ENCODE measurements at places on chromosomes 11 and 22.

DNA sequence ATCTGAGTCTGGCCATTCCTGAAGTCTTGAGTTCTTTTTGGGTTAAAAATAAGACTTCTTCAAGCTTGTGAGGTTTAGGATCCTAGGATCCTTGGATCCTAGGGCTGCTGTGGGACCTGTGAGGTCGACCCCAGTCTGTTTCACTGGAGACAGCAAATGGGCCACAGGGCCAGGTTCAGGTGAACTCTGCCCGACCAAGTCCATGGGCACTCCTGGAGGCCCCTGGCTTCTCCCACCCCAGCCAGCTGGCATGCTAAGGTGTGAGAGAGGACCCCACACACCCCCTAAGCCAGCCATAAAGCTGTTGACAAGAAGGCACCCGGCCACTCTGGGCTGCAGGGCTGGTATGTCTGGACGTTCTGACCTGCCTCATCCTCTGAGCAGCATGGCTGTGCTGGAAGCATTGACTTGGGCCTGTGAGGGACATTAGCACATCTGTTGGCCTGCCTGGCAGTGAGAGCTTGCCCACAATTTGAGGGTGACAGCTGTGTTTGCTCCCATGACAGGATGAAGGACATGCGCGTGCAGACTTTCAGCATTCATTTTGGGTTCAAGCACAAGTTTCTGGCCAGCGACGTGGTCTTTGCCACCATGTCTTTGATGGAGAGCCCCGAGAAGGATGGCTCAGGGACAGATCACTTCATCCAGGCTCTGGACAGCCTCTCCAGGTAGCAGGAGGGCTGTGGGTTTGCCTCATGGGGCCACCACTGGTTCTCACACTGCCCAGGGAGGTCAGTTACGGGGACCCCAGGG is 16.0 kb downstream of the CLDN5 start:
- DNase-seq = no peak

DNA sequence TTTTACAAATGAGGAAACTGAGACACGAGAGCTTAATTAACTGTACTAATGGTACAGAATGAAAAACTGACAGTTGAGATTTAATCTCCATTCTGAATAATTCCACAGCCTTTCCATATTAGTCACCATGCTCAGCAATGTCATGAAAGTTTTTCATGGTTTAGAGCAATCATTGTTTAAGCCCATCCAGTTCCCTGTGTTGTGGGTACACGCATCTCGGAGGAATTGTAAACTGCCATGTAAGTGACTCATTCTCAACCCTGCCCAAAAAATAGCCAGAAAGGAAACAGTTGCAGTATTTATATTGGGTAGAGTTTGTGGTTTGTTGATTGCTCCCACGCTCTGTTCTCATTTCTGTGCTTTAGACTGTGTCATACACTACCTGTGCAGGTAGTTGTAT is 1790.8 kb downstream of the LRRC4C start:
- no peak for DNase-seq

DNA sequence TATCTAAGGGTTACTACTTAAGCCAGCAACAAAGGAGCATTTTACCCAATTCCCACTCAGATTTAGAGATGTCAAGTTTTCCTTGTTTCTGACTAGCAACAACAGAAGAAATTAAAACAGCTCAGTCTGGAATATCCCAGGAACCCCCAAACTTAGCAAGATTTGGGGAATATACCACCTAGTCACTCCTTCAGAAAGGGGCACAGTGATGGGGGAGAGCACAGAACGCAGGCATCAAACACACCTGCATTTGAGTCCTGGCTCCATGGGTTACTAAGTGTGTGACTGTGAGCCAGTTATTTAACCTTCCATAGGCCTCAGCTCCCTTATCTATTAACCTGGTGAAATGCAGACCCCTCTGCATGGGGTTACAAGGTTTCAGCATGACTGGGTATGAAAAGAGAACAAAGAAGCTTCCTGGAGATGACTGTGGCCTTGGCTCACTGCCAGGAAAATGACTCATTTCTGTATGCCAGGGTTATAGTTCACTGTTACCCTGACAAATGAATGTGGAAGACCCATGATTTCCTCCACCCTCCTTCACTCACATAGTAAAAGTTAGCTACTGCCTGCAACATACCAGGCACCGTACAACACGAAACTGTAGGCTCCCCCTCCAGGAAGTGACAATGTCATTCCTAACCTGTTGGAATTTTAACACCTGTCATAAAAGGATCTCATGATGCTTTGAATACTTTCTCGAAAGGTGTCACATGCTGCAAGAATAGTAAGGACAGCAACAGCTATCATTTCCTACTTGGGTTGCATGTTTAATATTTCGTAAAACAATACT is 79.6 kb downstream of the ME3 start:
- peak; percentile 93 for DNase-seq

DNA sequence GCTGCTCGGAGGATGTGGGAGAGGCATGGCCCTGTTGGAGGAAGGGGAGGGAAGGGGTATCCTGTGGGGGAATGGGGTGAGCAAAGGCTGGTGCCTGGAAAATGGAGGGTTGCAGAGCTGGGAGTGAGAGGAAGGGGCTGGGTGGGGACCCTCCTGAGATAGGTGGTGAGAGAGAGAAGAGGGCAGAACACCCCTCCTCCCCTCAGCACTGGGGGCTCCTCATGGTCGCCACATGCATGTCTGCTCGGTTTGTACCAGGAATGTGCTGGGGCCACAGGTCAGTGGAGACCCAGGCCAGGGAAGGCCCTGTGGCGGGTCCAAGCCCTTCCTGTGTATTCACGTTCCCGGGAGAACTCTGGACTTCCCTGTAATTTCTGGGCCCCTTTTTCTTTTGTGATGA is 27.8 kb upstream of the ACR start:
- no peak for DNase-seq

- no peak for DNase-seq
These were observed 102.4 kb upstream of the B3GAT1 start for GRCh38 chr11:134514354-134514951.

DNA sequence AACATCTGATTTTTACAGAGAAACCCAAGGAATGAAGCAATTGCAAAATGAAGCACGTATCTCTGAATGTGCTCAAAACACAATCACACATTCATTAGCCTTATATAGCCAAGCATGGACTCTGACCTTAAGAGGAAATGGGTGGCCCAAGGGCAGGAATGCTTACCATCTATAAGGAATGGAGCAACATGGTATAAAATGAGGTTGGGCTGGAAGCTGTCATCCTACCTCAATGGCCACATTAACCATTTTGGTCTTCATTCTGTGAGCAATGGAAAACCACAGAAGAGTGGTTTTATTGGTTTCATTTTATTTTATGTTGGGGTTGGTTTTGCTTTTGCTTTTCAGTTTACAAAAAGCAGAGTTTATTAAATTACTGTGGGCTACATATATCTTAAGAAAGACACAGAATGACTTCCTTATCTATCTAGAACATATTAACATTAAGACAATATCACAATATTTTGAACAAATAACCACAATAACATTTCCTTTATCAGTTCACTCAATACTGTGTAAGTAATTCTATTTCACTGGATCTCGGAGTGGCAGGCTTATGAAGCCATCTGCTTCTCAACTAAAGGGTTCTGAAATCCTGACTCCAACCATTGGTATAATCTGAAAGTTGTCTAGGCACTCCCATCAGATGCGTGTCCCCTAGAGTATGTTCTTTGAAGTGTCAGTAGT is 10.8 kb upstream of the MS4A13 start:
- no peak for DNase-seq

DNA sequence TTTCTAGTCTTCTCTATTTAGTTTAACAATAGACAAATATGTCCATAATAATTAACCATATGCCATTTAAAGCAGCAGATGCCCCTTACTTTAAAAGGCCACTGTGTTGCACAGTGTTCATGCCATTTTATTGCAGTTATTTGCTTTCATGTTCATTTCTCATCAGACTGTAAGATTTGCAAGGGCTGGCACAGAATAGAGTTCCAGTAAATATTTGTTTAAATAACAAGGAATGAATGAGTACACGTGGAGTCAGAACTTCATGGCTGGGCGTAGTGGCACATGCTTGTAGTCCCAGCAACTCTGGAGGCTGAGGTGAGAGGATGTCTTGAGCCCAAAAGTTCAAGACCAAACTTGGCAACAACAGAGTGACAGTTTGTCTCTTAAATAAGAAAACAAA is 1228.6 kb downstream of the LRRC4C start:
- DNase-seq = no peak

DNA sequence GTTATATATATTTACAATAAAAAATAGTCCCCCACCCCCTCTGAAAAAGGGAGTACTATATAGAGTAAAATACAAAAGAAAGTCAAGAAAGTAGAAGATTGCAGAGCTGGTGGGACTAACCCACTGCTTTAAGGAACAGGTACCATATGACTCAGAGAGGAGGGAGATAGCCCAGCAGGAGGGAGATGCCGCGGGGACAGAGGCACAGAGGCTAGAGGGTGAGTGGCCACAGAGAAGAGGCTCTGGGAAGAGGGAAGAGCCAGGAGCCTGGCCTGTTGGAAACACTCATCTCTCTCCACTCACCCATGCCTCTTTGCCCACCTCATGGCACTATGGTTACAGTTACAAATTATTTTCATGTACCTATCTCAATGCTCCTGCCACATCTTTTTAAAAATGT is 53.6 kb upstream of the LYVE1 start:
- DNase-seq = no peak

GRCh38 chr11:63940786-63941185 is 2.0 kb downstream of the NAA40 start:
- DNase-seq = no peak

DNA sequence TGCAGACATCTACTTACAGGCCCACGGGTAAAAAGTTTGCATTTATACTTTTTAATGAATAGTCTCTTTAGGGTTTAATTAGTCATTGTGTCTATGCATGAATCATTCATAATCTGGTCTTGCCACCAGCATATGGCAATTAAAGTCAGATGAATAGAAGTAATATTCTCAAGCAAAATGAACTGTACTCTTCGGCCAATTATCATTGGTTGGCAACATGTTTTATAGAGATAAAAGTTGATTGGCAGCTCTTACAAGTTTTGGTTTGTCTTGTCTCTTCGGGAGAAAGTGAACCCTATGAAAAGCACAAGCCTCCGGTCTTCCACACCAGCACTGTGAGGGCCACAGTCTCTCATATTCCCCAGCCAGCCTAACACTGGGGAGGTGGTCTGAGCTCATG is 97.8 kb downstream of the OSBP2 start:
- no peak for DNase-seq

GRCh38 chr22:19815093-19815822 is 39.4 kb downstream of the GNB1L start:
- no peak for DNase-seq

DNA sequence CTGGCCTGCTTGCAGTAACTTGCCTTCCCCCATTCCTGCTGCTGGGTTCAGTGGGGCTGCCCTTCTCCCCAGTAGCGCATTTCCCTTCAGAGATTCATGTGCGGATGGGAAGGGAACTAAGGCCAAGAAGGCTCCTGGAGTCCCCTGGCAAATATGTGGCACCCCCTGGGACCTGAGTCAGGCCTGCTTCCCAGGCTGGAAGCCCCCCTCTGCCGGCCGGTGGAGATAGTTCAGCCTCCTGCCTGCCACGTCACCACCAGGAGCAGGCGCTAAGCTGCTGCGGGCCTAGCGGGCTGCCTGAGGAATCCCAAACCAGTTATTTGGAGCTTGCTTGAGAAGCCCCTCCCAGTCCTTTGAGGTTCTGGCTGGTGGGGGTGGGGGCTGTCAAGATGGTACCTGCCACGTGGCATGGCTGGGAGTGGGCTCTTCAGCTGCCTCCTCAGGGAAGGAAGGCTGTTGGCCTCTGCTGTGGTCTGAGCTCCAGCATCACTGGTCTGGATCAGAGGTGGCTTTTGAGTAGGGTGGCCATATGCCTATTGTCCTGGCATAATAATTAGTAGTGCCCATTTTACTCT is 2.0 kb downstream of the SERPINH1 start:
- no peak for DNase-seq

DNA sequence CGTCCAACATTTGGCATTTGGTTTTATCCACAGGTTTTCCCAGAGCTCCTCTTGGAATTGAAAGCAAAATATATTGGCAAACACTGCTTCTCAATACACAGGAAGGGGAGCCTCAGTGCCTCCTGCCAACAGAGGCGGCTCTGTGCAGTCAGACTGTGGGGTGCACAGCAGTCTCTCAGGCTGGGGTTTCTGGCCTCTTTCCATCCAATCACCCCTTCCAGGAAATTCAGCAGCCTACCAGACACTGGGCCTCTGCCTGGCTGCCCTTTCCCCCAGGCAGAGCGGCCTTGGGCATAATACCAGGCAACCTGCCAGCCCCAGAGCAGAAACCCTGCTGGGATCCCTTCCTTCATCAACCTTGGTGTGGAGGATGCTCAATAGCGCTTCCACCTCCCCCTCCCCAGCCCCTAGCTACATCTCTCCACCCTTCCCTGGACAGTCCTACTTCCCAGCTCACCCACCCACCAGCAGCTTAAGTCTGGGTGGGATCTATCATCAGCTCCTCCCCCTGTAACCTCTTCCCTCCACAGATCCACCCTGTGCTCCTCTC is 17.8 kb upstream of the RAPSN start:
- DNase-seq = peak; percentile 84

GRCh38 chr11:7442588-7443215 is 42.6 kb upstream of the OLFML1 start:
- DNase-seq = peak; percentile 68

DNA sequence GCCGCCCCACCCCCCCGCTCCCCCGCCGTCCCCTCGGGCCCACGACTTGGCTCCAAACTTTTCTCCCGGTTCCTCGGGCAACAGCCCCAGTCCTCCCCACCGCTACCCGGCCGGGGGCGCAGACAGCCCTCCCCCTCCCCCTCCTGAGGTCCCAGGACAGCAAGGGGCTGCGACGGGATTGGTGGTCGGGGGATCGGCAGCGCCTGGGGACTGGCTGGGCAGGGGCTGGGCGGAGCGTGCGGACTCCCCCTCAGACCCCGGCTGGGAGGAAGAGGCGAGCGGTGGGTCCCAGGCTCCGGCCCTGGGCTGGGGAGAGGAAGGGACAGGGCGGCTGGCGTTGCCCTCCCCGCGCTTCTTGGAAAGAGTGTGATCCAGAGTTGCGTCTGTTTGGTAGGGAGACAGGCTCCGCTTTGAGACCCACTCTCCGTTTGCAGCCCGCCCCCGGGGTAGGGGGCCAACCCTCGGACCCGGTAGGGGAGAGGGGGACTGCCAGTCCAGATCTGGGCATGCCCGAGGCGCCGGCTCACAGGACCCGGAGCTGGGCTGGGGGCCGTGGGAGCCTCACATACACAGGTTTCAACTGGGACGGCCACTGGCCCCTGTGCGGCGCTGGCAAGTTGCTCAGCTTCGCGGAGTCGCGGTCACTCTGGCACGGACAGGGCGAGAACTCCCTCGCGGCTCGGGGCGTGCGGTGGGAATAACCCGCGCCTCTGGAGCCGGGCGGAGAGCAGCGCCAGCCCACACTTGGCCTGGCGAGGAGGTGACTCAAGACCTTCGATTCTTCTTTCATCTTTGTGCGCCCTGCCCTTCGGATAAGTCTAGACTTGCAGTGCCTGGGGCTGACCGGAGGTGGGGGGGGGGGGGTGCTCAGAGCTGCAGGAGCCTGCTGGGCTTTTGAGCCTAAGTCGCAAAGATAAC is 999 bp downstream of the TSKU start:
- DNase-seq = no peak

DNA sequence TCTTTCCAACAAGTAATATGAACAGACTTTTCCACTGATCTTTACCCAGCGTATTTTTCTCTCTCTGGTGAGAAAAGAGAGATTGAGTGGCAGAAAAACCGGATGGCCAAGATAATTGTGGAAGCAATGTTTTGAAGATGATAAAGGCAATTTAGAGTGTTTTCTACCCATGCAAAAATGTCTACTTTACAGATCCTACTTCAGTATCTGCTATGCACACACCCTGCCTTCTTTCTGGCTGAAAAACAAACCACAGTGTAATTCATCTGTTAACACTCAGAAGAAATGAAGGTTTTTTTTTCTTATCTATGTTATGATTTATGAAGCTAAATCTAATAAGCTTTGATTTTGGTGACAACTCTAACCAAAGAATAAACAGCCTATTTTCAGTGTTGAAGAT is 56.8 kb downstream of the SLC5A12 start:
- DNase-seq = no peak
